Glutamatergic neuron (in vitro differentiated cells): ENCODE measurements at places on chromosomes 1 and 21.

- H3K27ac ChIP-seq = no peak overlapping the region
- H3K36me3 ChIP-seq = no peaks in the 10 kb centered on the region
- no peak overlapping the region for H3K4me3 ChIP-seq
- no peaks in the 10 kb centered on the region for H3K4me1 ChIP-seq
- no peak for DNase-seq
- peaks cover 6% of the 10 kb centered on the region for H3K27me3 ChIP-seq
Observed at GRCh38 chr1:25034736-25035522, 104.9 kb upstream of the RUNX3 start.

DNA sequence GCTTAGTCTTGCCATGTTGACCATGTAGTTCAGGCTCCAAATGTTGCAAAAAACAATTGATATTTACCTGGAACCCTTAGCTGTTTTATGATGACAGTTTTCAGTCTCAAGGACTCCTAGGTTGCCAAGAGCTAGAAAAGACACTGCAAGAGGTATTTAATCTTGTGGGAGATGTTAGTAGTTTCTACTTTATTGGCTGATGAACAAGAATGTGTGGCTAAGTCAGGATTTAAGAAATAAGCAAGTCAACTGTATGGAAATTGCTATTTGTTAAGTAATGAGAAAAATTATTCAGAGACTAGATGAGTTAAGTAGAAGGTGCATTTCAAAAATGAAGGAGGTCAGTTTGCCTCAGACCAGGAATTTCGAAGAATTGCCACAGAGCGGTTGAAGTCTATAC is 639.7 kb upstream of the USP24 start:
- no peak for DNase-seq
- no peaks in the 10 kb centered on the region for H3K4me1 ChIP-seq
- H3K27me3 ChIP-seq = no peaks in the 10 kb centered on the region
- no peaks in the 10 kb centered on the region for H3K36me3 ChIP-seq

GRCh38 chr1:195195423-195196057 is 1412.7 kb downstream of the KCNT2 start:
- H3K36me3 ChIP-seq = no peaks in the 10 kb centered on the region
- no peak overlapping the region for H3K4me3 ChIP-seq
- H3K27me3 ChIP-seq = peaks cover 4% of the 10 kb centered on the region
- no peak for DNase-seq
- H3K4me1 ChIP-seq = peaks cover 4% of the 10 kb centered on the region

- no peak for DNase-seq
- H3K27me3 ChIP-seq = no peaks in the 10 kb centered on the region
- no peak overlapping the region for H3K4me3 ChIP-seq
- no peaks in the 10 kb centered on the region for H3K36me3 ChIP-seq
- no peak overlapping the region for H3K27ac ChIP-seq
Observed at GRCh38 chr1:76782809-76783208, 84.5 kb upstream of the ST6GALNAC5 start.

GRCh38 chr21:35005560-35006224 is 43.4 kb downstream of the RUNX1 start:
- no peak for DNase-seq
- no peaks in the 10 kb centered on the region for H3K36me3 ChIP-seq
- H3K27ac ChIP-seq = no peak overlapping the region
- H3K4me1 ChIP-seq = no peaks in the 10 kb centered on the region
- peaks cover 1% of the 10 kb centered on the region for H3K27me3 ChIP-seq

DNA sequence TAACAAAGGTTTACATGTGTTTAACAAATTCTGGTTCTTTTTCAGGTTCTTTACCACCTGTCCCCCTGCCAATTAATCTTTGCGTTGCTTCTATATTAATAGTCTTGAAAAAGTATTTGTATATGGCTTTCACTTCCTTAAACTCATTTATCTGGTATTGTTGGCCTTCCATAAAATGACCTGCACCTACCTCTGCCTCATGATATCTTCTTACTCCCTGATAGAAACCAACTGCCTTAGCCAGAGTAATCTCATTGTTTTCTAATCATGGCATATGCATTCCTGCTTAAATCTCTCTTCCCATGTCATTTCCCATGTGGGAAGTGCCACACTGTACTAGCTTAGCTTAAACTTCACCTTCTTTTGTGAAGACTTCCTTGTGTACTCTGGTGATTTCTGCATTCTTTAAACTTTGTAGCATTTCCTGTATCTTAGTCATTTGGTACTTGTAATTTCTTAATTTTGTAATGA is 8.7 kb downstream of the SMG7 start:
- no peak for DNase-seq
- peaks cover 4% of the 10 kb centered on the region for H3K27me3 ChIP-seq
- H3K4me3 ChIP-seq = peak overlapping the region; percentile 34
- no peaks in the 10 kb centered on the region for H3K36me3 ChIP-seq
- peak overlapping the region; percentile 39 for H3K27ac ChIP-seq
- peaks cover 31% of the 10 kb centered on the region for H3K4me1 ChIP-seq

DNA sequence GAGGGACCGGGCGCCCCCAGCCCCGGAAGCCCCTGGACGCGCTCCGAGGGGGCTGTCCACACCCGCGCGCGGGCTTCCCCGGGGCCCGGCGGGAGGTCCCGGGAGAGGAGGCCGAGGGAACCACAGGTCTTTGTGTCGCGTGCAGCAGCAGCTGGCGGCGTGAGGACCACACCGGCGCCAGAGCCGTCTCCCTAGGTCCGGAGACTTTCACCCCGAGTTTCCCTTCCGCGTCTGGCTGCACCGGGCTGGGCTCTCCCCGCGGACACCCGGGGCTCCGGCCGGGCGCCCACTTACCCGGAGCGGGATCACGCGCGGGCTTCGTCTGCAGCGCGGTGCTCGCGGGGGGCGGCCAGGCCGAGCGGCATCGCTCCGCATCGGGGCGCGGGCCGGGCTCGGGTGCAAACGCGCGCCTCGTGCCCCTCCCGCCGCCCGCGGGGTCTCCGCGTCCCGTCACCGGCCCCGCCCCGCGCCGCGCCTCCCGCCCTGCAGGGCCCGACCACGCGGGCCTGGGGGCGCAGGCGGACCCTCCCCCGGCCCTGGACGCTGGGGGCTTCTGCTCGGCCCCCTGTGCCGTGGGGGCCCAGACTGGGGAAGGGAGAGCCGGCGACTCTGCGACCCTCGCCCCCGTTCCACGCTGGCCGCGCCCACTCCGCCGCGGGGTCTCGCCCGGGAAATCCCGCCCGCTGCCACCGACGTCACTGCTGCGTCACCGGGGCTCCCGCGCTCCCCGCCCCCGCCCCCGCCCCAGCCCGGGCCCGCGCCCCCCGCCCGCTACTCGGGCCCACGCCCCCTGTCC is at the start of gene GNG4:
Gene GNG4 (minus strand): TSS at position 417 of the 796 bp plus-strand sequence. CDS start 65,946 bp downstream, outside the sequence.
- H3K27ac ChIP-seq = peak within 1 kb of the TSS; percentile 95
- peak within 1 kb of the TSS; percentile 99 for H3K4me3 ChIP-seq
- DNase-seq = peak; percentile 85
- peaks cover 24% of the 10 kb centered on the region for H3K4me1 ChIP-seq

DNA sequence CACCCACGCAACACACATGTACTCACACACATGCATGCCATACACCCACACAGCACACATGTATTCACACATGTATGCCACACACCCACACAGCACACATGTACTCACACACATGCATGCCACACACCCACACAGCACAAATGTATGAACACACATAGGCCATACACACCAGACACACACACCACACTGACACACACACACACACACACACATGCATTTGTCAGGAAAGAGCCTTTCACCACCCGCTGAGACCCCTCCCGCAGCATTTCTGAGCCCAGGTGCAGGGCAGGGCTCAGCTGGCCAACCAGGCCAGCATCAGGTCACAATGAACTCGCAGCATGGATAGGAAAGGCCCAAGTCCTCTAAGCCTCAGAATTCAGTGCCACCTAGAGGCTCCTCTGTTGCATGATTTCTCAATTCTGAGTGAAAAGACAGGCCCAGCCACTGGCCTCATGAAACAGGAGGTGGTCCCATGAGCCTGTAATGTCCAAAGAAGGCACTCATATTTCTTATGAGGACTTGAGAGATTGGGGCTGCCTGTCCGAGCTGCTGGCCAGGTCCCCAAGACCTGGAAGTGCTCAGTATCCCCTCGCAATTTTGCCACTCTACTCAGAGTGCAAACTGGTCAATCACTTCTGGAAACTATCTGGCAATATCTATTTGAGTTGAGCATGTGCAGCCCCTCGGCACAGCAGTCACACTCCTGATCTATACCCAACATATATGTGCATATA is 57.3 kb downstream of the PSMG1 start:
- no peak overlapping the region for H3K27ac ChIP-seq
- no peaks in the 10 kb centered on the region for H3K4me1 ChIP-seq
- peak; percentile 46 for DNase-seq
- H3K27me3 ChIP-seq = no peaks in the 10 kb centered on the region

GRCh38 chr1:156113282-156113950 is 1.1 kb upstream of the LMNA start:
- H3K36me3 ChIP-seq = no peaks in the 10 kb centered on the region
- H3K4me1 ChIP-seq = peaks cover 10% of the 10 kb centered on the region
- H3K27ac ChIP-seq = peak overlapping the region; percentile 19
- H3K27me3 ChIP-seq = peaks cover 9% of the 10 kb centered on the region

GRCh38 chr1:18949686-18950400 is 6.6 kb downstream of the IFFO2 start:
- H3K4me1 ChIP-seq = peaks cover 72% of the 10 kb centered on the region
- DNase-seq = peak; percentile 46
- H3K27ac ChIP-seq = peak overlapping the region; percentile 96
- no peaks in the 10 kb centered on the region for H3K36me3 ChIP-seq
- H3K4me3 ChIP-seq = peak overlapping the region; percentile 94
